ENCODE measurements at places on chromosomes 5 and 9.

- no peak overlapping the region for H3K27ac ChIP-seq
- H3K27me3 ChIP-seq, result no peaks in the 10 kb centered on the region
- no peaks in the 10 kb centered on the region for H3K4me1 ChIP-seq
- H3K36me3 ChIP-seq, result no peaks in the 10 kb centered on the region
- no peak overlapping the region for H3K4me3 ChIP-seq
Observed at GRCh38 chr9:110427497-110428104, 89.9 kb upstream of the TXNDC8 start.

- H3K27me3 ChIP-seq, result peaks cover 3% of the 10 kb centered on the region
- DNase-seq, result no peak
- H3K4me3 ChIP-seq, result no peak overlapping the region
- peaks cover 8% of the 10 kb centered on the region for H3K4me1 ChIP-seq
- no peak overlapping the region for H3K27ac ChIP-seq
- H3K36me3 ChIP-seq, result peaks cover 5% of the 10 kb centered on the region
Observed at GRCh38 chr5:130884023-130884422, 281.0 kb downstream of the HINT1 start.

GRCh38 chr9:105711867-105712266, 17.5 kb downstream of the TMEM38B start:
- no peak overlapping the region for H3K27ac ChIP-seq

GRCh38 chr5:129112295-129112694, 17.7 kb downstream of the ISOC1 start:
- H3K36me3 ChIP-seq, result peaks cover 59% of the 10 kb centered on the region
- no peak overlapping the region for H3K4me3 ChIP-seq
- H3K4me1 ChIP-seq, result no peaks in the 10 kb centered on the region
- H3K27ac ChIP-seq, result no peak overlapping the region
- no peak for DNase-seq
- no peaks in the 10 kb centered on the region for H3K27me3 ChIP-seq

GRCh38 chr5:43268188-43268820, 44.9 kb downstream of the HMGCS1 start:
- DNase-seq, result no peak
- H3K4me3 ChIP-seq, result no peak overlapping the region
- no peaks in the 10 kb centered on the region for H3K36me3 ChIP-seq
- H3K4me1 ChIP-seq, result peaks cover 2% of the 10 kb centered on the region
- H3K27ac ChIP-seq, result no peak overlapping the region
- peaks cover 11% of the 10 kb centered on the region for H3K27me3 ChIP-seq

- no peaks in the 10 kb centered on the region for H3K36me3 ChIP-seq
- DNase-seq, result no peak
- no peaks in the 10 kb centered on the region for H3K27me3 ChIP-seq
- no peak overlapping the region for H3K27ac ChIP-seq
Observed at GRCh38 chr5:142569905-142570304, 116.0 kb downstream of the FGF1 start.

DNA sequence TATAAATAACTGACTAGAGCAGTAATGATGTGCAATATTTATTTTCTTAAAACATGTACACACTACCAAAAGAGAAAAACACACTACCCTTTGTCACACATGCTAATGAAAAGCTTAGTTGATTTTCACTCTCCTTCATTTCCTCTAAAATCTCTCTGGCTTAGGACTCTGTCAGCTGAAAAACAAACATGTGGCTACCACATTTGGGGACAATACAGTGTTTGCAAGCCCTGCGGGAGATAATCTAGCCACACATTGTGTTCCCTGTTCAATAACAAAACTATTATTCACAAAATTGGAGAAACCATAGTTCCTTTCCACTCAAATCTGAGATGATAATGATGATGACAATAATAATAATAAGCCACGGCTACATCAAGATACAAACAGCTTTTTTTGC, 3.5 kb upstream of the LOX start:
- H3K4me1 ChIP-seq, result peaks cover 13% of the 10 kb centered on the region
- H3K4me3 ChIP-seq, result no peak overlapping the region
- no peak for DNase-seq
- no peak overlapping the region for H3K27ac ChIP-seq

DNA sequence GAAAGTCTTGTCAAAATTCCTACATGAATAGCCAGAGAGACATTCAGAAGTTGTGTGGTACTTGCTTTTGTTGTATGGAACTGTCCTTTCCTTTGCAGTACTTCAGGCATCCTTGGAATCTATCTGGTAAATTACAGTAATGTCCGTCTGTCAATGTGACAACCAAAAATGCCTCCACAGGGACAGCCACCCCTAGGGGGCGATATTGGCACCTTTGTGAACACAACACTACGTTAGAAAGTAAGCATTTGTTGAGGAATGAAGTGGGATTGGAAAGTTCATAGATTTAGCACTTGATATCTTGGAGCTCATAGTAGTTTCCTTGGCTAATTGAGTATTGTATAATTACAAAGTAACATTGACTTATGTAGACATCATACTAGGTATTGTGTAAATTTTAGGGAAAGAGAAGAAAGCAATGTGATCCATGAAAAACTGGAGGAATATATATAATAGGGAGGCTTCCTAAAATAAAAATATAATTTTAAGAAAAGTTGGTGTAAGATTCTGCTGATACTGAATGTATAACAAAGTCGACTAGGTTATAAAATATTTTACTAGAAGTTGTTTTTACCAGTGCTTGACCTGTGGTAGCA, 32.7 kb downstream of the TMEFF1 start:
- H3K4me1 ChIP-seq, result no peaks in the 10 kb centered on the region
- peaks cover 6% of the 10 kb centered on the region for H3K36me3 ChIP-seq
- H3K27ac ChIP-seq, result no peak overlapping the region
- no peak overlapping the region for H3K4me3 ChIP-seq
- H3K27me3 ChIP-seq, result no peaks in the 10 kb centered on the region

DNA sequence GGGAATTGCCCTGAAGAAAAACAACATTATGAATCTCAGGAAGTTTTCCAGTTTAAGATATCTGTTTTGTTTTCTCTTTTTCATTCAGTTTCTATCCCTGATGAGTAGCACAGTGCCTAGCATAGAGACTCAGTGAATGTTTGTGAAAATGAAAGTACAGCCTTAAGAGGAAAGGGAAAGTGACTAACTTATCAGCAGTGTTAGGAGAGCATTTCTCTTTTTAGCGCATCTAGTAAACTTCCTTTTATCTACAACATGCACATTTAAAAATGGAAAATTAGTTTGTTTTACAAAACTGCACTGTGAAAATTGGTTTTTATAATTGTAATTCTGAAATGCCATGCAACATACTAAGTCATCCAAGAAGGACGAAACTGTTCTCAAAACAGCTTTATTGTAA, 110.8 kb downstream of the SMARCA2 start:
- no peaks in the 10 kb centered on the region for H3K27me3 ChIP-seq
- H3K27ac ChIP-seq, result no peak overlapping the region
- DNase-seq, result no peak
- H3K4me1 ChIP-seq, result peaks cover 48% of the 10 kb centered on the region

GRCh38 chr5:111379391-111379816, 132.9 kb downstream of the STARD4 start:
- H3K27ac ChIP-seq, result no peak overlapping the region
- no peak overlapping the region for H3K4me3 ChIP-seq
- DNase-seq, result no peak
- no peaks in the 10 kb centered on the region for H3K27me3 ChIP-seq

DNA sequence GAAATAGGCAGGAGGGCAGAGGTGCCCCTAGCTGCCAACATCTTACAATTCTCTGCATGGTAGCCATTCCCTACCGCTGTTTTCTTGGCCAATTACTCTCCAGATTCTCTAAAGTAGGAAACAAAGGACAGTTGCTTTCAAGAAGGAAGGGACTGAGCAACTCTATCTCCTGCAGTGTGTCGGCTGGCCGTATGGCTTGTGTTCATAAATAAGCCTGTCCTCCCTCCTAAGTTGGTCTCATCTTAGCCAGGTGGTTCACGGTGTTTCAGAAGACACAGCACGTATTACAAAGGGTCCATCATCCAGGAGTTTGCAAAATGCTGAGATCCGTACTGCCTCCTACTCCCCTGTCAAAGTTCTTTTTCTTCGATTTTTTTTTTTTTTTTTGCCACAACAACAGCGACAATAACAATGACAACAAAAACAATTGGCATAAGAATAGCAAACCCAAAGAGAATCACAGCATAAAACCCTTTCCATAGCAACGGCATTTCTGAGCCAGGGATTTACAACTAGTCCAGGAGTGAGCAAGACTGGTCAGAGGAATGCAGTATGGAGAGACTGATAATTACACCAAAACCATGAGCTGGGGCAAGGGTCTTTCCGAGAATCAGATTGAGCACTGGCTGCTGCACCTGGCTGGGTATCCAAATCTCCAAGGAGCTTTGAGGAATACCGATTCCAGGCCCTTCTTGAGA, 212.8 kb downstream of the SLIT3 start:
- H3K4me1 ChIP-seq, result no peaks in the 10 kb centered on the region
- H3K36me3 ChIP-seq, result no peaks in the 10 kb centered on the region
- no peak overlapping the region for H3K4me3 ChIP-seq
- H3K27me3 ChIP-seq, result no peaks in the 10 kb centered on the region
- DNase-seq, result no peak
- H3K27ac ChIP-seq, result no peak overlapping the region

DNA sequence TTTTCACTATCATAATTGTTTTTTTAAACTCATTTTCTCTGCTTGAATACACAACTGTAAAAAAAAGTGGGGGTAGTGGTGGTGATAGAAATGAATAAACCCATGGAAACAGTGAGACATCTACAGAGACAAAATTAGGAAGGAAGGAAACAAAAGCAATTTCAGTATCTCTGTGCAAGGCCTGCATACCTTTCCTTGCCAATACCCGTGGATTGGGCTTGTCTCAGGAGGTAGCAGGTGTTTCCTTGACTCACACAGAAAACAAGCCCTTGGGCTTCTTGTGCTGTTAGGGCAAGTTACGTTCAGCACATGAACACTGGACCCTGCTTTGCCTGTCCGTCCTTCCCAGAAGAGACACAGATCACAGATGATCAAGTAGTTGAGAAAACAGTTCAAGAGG, 372.2 kb downstream of the ZSWIM6 start:
- H3K27ac ChIP-seq, result no peak overlapping the region
- no peak overlapping the region for H3K4me3 ChIP-seq
- no peaks in the 10 kb centered on the region for H3K36me3 ChIP-seq
- no peaks in the 10 kb centered on the region for H3K4me1 ChIP-seq

DNA sequence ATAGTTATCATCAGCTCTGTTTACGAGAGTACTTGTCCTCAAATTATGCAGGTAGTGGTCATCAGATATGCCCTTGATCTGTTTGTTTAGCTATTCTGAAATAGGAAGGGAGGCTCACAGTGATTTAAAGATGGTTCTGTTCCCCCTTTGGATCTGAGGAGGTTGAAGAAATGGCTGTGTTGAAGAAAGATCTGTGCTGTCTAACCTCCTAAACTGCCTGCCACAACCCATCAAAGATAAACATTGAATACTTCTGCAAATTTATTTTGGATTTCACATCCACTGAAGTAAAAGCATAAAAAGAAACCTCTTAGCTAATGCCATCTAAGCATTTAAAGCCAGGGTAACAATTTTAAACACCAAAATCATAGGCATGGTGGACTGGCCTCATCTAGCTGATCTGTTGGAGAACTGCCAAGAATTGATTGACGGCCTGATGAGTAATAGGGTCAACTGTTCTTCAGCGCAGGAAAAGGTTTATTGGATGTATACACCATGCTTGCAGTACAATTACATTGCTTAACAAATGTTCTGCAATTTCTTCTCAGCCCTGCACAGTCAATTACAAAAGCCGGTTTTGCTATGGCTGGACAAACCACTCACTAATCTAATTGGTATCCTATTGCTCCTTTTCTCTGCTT, 97.6 kb downstream of the SEMA6A start:
- peaks cover 68% of the 10 kb centered on the region for H3K36me3 ChIP-seq
- peaks cover 3% of the 10 kb centered on the region for H3K4me1 ChIP-seq
- H3K27ac ChIP-seq, result no peak overlapping the region
- H3K27me3 ChIP-seq, result no peaks in the 10 kb centered on the region
- DNase-seq, result no peak
- H3K4me3 ChIP-seq, result no peak overlapping the region

DNA sequence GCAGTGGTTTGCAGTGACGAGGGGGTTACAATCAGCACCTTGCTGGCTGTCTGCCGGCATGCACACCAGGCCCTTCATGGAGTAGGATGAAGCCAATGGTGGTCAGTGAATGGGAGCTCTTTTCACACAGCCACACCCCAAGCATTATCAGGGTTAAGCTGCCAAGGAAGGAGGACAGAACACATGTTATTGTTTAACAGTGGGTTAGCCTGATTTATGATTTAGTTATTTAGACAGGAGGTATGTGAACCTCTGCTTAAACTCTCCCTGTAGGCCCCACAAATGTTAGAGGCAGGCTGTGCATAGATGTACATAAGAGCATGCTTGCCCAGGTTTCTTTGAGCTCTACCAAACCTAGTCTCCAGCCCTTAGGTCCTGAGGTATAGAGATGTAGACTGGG, 262.9 kb downstream of the SPOCK1 start:
- H3K4me3 ChIP-seq, result no peak overlapping the region
- H3K4me1 ChIP-seq, result no peaks in the 10 kb centered on the region
- no peaks in the 10 kb centered on the region for H3K36me3 ChIP-seq
- H3K27ac ChIP-seq, result no peak overlapping the region
- no peak for DNase-seq

DNA sequence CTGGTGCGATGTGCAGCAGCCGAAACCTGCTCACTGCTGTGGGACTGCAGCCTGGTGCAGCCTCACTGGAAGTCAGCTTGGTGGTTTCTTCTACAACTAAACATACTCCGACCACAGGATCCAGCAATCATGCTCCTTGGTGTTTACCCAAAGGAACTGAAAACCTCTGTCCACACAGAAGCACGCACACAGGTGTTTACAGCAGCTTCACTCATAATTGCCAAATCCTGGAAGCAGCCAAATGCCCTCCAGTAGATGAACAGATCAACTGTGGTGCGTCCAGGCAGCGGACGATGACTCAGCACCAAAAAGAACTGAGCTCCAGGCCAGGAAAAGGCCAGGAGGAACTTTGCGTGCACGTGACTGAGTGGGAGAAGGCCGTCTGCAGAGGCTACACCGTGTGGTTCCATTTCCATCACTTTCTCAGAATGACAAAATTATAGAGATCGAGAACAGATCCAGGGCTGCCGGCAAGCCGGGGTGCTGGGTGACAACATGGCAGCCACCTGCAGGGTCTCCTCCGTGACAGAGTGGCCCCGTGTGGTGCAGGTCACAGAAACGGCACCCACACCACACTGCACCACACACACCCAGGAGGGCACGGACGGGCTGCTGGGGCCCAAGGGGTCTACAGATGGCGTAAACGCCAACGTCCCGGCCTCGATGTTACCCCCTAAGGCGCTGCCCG, 23.1 kb upstream of the NSMF start:
- no peak overlapping the region for H3K4me3 ChIP-seq
- DNase-seq, result no peak
- H3K27me3 ChIP-seq, result no peaks in the 10 kb centered on the region
- H3K36me3 ChIP-seq, result no peaks in the 10 kb centered on the region

- DNase-seq, result no peak
- no peaks in the 10 kb centered on the region for H3K36me3 ChIP-seq
- no peaks in the 10 kb centered on the region for H3K27me3 ChIP-seq
- H3K27ac ChIP-seq, result no peak overlapping the region
Observed at GRCh38 chr5:132876020-132876759, 2.7 kb downstream of the LEAP2 start.
